G401 (cell line): ENCODE measurements at places on chromosomes 13 and 19. TPM values are rescaled to one million over a fixed set of nuclear protein-coding genes. Genes with fewer than 3 reads are reported as not detected.

GRCh38 chr13:23510544-23510916, 59.7 kb upstream of the TNFRSF19 start:
- DNase-seq = no peak

DNA sequence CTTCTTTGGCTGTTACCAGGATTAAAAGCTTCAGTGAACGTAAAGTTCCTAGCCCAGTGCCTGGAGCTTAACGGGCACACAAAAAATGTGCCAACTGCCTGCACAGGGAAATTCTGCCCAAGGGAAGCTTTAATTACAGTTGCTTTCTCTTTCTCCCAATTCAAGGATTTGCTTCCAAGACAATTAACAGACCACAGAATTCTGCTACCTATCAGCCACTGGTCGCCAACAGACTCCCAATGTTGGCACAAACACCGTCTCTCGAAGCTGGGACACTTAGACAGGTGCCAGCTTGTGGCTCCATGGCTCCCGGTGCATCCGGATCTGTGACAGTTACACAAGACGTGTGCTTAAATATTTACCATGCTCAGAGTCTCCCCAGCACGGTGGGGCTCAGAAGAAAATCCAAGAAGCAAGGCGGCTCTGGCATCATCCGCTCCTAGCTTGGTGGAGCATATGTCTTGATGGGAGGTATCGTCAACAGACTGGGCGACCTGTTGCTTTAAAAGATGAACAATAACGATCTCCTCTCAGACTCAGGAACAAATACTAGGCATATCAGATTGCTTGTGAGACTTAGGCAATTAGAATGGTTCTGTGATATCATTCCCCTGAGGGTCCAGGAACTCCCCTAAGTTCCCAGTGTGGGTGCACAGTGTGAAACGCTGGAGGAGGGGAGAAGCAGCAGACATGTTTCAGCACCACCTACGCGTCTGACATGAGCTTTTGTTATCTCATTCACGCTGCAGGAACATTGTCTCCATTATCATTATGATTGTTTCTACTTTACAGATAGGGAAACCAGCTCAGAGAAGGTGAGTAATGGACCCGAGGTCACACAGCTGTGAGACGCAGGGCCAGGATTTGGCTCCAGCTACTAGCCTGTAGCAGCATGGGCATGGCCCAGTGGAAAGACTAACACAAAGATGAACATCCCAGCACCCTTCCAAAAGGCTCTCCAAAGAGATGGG, 61.6 kb downstream of the ALOX5AP start:
- DNase-seq = peak; percentile 84

RNF113B gene
- total RNA-seq = not detected in 2 replicates

- DNase-seq = no peak
Measured at GRCh38 chr13:19089315-19089714, 92.3 kb downstream of the TUBA3C start.

- DNase-seq = no peak
Measured at GRCh38 chr13:44447783-44448321, 74.2 kb downstream of the SERP2 start.

DNA sequence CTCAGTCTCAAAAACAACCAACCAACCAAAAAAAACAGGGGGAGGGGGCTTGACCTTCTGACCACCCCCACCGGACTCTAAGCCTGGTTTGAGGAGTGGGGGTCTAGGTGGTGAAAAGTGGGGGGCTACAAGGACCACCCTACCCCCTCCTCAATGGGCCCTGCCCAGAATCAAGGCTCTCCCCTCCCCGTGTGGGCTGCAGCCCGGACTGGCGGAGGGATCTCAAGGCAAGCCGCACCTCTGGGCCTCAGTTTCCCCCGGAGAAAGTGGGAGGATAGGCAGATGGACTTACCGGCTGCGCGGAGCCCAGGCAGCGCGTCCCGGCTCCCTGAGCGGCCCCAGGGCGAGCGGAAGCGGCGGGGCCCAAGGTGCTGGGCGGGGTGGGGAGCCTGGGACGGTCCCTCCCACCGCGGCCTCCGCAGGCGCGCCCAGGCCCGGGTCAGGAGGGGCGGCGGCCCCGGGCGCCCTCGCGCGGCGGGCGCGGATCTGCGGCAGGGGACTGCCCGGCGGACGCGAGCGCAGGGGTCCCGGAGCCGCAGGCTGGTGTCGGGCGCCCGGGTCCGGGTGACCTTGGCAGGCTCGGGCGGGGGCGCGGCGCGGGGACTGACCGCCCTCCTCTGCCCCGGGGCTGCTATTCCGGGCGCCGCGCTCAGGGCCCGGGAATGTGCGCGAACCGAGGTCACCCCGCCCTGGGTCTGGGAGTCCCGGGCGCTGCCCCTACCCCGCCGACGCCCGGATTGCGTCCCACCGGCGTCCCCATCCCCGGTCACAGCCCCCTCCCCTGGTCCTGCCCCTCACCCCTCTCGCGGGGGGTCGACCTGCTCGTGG, at the start of gene ADAMTSL5:
ADAMTSL5 (minus strand) TSS at position 349 of the 828 bp plus-strand sequence. CDS start 2,076 bp downstream, outside the sequence.
- DNase-seq = no peak

DNA sequence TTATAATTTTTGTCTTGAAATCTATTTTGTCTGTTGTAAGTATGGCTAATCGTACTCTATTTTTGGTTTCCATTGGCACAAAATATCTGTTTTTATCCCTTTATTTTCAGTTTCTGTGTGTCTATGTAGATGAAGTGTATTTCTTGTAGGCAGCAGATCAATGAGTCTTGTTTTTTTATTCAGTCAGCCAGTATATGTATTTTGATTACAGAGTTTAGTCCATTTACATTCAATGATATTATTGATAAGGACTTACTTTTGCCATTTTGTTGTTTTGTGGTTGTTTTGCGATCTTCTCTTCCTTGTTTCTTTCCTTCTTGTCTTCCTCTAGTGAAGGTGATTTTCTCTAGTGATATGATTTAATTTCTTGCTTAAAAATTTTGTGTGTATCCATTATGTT, 336.3 kb upstream of the SPRY2 start:
- no peak for DNase-seq

GRCh38 chr13:28640861-28641599, 17.9 kb upstream of the POMP start:
- DNase-seq = no peak

DNA sequence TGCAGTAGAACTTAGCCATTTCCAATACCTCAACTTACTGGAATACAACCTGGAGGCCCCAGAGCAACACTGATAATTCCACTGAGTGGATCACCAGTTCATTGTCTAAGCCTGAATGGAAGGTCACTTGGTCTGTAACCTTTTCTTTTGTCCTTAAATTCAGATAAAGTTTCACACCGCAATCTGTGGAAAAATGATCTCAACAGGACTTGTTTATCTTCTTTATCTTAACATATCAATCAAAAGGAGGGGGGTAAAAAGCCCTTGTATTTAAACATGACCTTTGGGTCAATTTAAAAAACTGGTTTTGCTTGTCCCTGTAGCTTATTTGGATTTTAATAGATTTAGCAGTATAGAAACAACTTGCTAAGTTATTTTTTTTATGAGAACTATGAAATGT, 21.6 kb downstream of the SAE1 start:
- DNase-seq = no peak

ZIM2 gene
- total RNA-seq = not detected in 2 replicates

DNA sequence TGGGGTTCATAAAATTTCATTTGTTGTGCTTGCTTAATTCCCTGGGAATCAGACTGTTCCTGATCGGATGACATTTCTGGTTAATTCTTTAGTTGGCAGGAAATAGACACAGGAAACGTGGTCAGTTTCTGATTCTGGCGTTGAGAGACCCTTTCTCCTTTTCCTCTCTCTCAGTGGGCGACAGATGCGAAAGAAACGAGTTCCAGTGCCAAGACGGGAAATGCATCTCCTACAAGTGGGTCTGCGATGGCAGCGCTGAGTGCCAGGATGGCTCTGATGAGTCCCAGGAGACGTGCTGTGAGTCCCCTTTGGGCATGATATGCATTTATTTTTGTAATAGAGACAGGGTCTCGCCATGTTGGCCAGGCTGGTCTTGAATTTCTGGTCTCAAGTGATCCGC, 10.8 kb downstream of the LDLR start:
- DNase-seq = no peak

ZNF560 gene
- total RNA-seq = not detected in 2 replicates

TTC9B gene
- total RNA-seq = not detected in 2 replicates

- no peak for DNase-seq
Measured at GRCh38 chr13:79724348-79725103, 243.6 kb downstream of the NDFIP2 start.

PLPP2 gene
- not detected in 2 replicates for total RNA-seq

DNA sequence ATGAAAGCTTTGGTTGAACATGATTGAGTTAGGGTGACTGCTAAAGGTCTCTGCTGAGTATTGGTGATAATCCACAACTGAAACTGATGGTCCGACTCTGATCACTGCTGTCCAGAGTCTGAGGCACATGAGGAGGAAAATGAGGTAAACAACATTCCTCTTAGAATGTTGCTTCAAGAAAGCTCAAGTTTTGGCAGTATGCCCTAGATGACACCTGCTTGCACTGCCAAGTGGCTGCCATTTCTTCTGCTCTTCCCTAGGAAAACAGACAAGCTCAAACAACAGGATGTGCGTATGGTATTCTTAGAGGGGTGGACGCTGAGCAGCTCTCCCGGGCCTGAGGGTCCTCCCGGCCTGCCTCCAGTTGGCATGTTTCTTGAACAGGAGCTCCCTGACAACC, 15.2 kb upstream of the MTIF3 start:
- DNase-seq = peak; percentile 32
